ENCODE measurements at places on chromosomes 3 and 15.

DNA sequence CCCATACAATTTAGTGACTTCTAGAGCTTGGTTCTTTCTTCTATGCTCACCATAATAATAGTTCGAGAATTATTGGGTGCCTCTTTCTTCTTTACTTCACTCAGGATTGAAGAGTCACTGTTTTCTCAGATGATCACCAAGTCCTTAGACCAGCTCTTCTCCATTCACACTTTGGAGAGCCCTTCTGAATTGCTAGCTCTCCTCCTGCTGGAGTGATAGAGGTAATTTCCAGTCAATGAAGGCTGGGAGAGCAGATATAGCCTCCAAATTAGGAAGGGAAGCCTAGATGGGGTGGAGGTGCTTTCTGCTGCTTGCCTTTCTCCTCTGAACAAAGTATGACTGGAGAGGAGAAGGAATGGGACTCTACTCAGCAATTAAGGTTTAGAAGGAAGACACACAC lies 10.7 kb upstream of the BBX start:
- DNase-seq, result no peak

DNA sequence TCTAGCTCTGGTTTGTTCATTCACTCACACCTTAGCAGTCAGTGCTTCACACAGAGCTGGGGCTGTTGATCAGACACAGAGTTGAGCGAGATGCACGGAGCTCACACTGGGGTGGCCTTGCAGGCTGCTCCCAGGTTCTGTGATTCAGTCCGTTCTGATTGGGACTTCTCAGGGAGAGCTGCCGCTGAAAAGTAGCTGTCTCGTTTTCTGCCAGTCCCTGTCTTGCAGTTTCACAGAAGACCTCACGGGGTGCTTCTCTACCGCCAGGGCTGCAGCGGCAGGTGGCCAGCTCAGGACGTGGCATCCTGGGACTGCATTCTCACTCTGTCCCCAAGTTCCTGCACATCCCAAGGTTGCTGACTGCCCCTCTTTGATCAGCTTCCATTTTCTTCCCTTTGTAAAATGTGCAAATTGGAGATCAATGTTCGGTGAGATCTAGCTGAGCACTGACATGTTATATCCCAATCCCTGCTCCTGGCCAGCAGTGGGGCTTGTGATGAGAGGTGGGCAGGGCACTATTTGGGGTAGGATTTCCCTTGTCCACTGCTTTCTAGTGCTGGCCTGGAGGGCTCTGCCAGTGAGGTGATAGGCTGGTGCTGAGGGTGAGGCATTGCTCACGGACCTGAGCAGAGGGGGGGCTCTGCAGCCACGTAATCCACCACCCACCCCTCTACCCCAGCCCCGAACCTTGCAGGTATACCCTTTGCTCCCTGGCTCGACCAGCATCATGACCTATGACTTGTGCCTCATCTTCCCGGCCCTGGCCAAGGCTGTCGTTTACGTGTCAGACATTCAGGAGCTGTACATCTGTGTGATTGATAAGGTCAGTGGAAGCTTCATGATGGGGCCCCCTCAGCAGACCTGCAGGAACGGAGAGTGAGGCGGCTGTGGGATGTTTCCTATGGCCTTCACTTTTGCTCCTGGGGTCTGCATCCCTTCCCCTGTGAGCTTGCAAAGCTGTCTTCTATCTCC lies 5.3 kb upstream of the TXNRD3 start:
- no peak for DNase-seq

DNA sequence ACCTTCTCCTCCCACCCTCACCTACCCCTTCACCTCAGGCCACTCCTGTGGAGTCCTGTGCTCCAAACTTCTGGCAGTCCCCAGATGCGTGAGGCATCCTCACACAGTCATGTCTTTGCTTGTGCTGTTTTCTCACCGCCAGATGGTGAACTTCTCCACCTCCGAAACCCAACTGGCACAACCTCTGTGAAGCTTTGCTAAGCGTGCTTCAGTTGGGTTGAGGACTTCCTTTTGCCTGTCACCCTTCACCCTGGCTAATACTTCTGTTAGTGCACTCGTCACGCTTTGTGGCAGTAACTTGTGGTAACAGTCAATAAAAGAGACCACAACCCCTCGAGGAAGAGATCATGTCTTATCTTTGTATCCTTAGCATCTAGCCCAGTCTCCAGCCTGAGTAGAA lies 42.0 kb upstream of the SKOR1 start:
- no peak for DNase-seq

DNA sequence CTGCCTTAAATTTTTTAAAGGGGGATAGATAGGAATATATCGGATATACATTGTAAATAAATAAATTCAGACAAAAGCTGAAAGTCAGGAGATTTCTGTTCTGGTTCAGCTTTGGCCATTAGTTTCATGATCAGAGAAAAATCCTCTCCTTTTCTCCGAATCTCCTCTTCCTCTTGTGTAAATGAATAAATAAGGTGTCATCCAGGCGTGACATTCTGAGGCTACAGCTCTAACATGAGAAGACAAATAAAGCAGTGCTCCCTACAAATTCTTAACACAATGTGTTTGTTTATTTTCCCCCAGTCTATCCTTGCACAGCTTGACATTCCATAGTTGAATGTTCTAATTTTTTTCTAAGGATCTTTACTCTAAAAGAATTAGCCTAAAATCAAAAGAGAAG lies 9.4 kb upstream of the MB21D2 start:
- DNase-seq, result no peak

GRCh38 chr15:42157981-42158765 lies 1.7 kb upstream of the PLA2G4F start:
- no peak for DNase-seq

DNA sequence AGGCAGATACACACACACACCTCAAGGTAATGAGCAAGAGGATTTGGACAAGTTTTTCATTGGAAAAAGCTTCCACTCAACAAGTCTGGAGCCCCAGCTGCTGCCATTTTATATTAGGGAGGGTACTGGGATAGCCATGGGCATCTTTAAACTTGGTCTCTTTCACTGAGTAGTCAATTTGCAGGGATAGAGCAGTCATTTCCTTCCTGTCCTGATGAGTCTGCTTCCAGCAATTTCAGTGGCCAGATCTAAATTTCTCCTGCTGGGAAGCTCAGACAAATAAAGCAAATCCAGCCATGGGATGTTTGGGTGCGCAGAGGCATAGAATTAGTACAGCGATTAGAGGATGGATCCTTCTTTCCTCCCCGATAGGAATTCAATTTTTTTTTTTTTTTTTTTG lies 874 bp upstream of the ERC2 start:
- DNase-seq, result no peak

GRCh38 chr15:33460166-33460805 lies 149.5 kb downstream of the RYR3 start:
- DNase-seq, result no peak

GRCh38 chr15:58472221-58472620 lies 40.4 kb downstream of the LIPC start:
- no peak for DNase-seq

- no peak for DNase-seq
Observed at GRCh38 chr15:22866079-22866478, 27.6 kb downstream of the NIPA2 start.

DNA sequence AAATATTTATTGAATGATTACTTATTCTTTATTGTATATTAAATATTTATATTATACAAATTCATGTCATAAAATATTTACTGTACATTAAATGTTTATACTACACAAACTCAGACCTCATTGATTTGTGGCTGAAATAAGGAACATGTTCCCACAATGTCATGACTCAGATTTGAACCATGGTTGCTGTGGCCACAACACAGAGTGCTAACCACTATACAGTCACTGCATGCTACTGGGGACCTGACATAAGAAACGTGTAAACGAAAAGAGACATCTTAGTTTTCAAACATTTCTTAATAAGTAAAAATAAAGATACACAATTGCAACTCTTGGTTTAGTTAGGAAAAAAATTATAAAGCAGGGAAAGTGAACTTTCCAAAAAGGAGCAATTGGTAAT lies 99.1 kb upstream of the AGTR1 start:
- DNase-seq, result no peak

DNA sequence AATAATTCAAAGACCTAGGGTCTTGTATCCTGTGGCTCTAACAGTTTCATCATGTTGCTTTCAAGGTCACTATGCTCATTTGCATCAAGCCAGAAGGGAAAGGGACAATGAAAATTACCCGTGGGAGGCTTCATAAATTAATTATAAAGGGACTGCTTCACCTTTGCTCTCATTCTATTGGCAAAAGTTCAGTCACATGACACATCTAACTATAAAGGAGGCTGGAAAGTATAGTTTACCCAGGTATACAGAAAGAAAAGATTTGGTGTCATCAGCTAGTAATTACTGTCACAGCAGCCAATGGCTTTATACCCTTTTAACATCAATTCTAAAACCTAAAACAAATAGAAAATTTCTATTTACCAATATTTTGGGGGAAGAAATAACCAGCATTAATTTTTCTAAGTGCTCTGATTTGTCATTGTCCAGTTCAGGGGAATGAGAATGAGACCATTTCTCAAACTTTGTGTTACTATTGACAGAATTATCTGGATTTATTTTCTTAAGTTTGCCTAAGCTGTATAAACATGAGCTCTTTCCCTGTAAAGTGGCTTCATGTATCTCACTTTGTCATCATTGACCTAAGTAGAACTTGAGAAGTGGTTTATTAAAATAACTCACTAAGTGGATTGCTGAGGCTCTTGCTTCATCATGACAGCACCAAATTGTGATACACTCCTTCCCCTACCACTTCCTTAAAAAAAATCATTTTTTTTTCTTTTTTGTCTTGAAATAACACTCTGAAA lies 257.7 kb upstream of the PEX5L start:
- DNase-seq, result no peak

DNA sequence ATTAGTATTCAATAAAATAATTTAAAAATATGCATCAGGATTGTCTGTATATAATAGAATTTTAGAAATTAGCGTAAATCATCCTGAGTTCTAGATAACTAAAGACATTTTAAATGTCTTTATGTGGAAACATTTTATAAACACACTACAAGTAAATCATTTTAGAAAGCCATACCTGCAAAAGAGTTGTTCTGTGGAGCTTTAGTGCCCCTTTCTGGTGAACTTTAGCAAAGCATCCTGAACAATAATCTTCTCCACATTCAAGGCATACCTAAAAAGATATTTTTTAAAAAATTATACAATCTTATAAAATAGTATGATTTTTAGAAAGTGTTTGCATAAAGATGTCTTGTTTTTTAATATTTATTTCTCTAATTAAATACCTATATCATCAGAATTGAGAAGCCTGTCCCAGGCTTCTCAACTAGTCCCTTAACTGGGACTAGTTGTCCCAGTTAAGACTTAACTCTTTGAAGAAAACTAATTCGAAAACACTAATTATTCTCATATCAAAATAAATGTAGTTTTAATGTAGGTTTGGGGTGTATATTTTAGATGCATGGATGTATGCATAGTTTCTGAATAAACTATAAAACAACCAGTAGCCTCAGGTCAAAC lies 29.7 kb downstream of the ZBBX start:
- no peak for DNase-seq

GRCh38 chr15:98896002-98896721 lies 111.4 kb downstream of the PGPEP1L start:
- no peak for DNase-seq
